ENCODE measurements at places on chromosomes 13 and 19.

GRCh38 chr13:58048670-58049069 lies 417.1 kb downstream of the PCDH17 start:
- H3K4me1 ChIP-seq: peaks cover 2% of the 10 kb centered on the region
- H3K36me3 ChIP-seq: 0 out of 2 replicates have a peak, but pooled peaks cover 7% of the 10 kb centered on the region
- H3K27me3 ChIP-seq: no peaks in the 10 kb centered on the region

GRCh38 chr19:49676136-49676783 lies 811 bp upstream of the PRMT1 start:
- peaks cover 30% of the 10 kb centered on the region for H3K36me3 ChIP-seq
- H3K27ac ChIP-seq: peak overlapping the region; percentile 85
- H3K4me3 ChIP-seq: peak overlapping the region; percentile 98
- H3K4me1 ChIP-seq: peaks cover 6% of the 10 kb centered on the region

- no peak for DNase-seq
- no peaks in the 10 kb centered on the region for H3K4me1 ChIP-seq
- peaks cover 54% of the 10 kb centered on the region for H3K36me3 ChIP-seq
- no peak overlapping the region for H3K4me3 ChIP-seq
- no peak overlapping the region for H3K27ac ChIP-seq
- no peaks in the 10 kb centered on the region for H3K27me3 ChIP-seq
These were observed 112.1 kb downstream of the B3GLCT start for GRCh38 chr13:31311921-31312320.

DNA sequence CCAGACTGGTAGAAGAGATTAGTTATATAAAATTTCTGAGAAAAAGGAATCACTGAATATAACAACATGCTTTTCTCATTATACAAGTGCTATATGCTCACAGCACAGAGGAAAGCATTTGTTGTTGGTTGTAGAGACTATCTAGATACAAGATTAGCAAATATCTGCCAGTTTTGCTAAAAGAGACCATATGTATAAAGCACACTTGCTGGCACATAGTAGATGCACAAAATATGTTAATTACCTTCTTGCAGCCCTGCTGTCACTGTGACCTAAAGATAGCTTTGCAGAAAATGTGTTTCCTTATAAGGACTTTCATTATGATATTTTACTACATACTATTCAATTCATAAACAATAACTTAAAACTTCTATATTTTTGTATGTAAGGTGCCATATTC lies 755.1 kb downstream of the PCDH9 start:
- no peaks in the 10 kb centered on the region for H3K27me3 ChIP-seq
- no peaks in the 10 kb centered on the region for H3K36me3 ChIP-seq
- no peak overlapping the region for H3K27ac ChIP-seq
- no peaks in the 10 kb centered on the region for H3K4me1 ChIP-seq

DNA sequence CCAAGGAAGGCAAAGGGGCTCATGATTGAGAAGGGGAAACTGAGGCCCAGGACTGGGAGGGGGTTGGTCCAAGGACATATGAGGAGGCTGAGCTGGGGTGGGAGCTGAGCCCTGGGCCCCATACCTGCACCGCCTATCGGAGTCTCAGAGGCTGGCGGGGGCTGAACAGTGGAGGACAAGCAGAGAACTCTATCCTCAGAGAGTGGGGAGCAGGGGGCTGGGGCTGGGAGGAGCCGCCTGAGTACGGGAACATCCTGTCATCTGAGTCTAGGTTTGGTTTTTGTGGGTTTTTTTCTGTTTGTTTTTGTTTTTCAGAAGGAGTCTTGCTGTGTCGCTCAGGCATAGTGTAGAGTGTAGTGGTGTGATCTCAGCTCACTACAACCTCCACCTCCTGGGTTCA lies 6.2 kb downstream of the ARRDC2 start:
- H3K36me3 ChIP-seq: peaks cover 14% of the 10 kb centered on the region
- no peaks in the 10 kb centered on the region for H3K4me1 ChIP-seq
- H3K4me3 ChIP-seq: no peak overlapping the region
- no peak overlapping the region for H3K27ac ChIP-seq

DNA sequence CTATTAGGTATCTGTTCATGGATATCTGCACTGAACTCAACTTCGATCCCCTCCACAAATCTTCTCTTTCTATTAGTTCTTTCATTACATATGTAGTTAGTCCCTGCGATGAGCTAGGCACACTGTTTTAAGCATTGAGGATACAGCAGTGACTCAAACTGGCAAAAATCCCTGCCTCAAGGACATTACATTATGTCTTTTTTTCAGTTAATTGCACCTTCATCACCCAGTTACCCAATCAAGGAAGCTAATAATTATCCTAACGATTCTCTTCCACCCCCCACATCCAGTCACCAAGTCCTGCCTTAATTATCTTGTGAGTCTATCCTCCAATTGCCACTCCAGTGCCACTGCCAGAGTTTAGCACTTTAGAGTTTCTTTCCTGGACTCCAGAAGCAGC lies 89.3 kb downstream of the C13orf42 start:
- no peaks in the 10 kb centered on the region for H3K4me1 ChIP-seq
- H3K27ac ChIP-seq: no peak overlapping the region
- no peaks in the 10 kb centered on the region for H3K36me3 ChIP-seq
- H3K27me3 ChIP-seq: no peaks in the 10 kb centered on the region

GRCh38 chr19:35780717-35781116 lies 5.4 kb downstream of the ARHGAP33 start:
- no peaks in the 10 kb centered on the region for H3K27me3 ChIP-seq
- no peak overlapping the region for H3K27ac ChIP-seq
- DNase-seq: no peak
- H3K4me1 ChIP-seq: peaks cover 5% of the 10 kb centered on the region
- no peaks in the 10 kb centered on the region for H3K36me3 ChIP-seq

DNA sequence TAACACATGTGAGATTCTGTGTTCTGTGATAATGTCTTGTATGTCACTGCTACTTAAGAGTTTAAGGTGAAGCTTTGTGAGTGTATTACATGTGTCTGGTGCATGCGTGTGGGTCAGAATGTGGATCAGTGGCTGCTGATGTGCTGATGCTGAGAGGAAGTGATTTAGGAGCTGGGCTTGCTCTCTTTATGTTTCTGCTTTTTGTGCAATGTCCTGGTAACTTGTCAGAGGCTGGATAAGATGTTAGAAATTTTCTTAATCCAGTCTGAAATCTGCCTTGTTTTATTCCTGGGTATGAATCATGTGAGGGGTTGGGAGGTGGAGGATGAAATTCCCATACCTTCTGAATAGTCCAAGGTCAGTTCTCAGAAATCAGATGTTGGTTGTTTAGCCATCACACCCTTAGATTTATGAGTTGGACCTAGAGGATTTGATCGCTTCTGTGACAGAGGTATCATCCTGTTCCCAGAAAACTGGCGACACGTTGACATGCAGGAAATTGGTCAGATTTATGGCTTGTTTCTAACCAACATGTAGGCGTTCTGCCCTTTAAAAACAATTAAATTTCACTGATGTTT lies 24.5 kb upstream of the CXCL17 start:
- DNase-seq: no peak
- H3K4me1 ChIP-seq: peaks cover 14% of the 10 kb centered on the region

- peaks cover 29% of the 10 kb centered on the region for H3K36me3 ChIP-seq
- no peaks in the 10 kb centered on the region for H3K4me1 ChIP-seq
- no peak for DNase-seq
- no peak within 1 kb of the TSS for H3K4me3 ChIP-seq
- H3K27ac ChIP-seq: no peak within 1 kb of the TSS
These were observed at the start of gene UPK1A for GRCh38 chr19:35666251-35666913. TSS of gene UPK1A (plus strand) at chr19:35666517. CDS start at chr19:35666813, 296 bp downstream.

DNA sequence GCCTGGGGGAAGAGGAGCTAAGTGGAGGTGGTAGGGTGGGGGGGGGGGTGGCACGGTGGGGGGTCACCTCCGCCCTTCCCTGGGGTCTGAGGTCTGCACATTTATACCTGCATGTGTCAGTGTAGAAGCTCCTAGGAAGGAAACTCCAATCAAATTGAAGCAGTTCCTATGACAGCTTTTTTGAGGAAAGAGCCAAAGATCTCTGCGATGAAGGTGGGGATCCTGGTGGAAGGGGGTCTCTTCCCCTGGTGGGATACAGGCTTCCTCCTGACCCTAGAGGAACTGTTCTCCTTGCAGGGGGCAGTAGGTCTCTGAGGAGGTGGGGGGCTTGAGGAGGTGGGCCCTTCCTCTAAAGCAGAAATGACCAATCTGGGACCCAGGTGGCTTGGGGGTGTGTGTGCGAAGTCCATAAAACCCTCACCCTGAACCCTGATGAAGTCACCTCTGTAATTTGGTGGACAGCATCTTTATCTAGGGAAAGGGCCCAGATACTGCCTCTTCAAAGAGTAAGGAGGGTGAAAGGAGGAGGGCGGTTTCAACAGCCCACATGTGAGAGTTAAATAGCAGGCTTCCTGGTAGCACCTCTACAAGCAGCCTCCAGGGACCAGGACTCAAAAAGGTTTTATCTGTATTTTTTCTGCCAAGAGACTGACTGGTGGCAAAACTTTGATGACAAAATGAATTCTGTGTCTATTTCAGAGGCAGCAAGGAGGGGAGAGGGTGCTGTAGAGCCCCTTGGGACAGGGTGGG lies 12.9 kb downstream of the RANBP3 start:
- DNase-seq: no peak
- H3K27ac ChIP-seq: no peak overlapping the region
- no peak overlapping the region for H3K4me3 ChIP-seq
- no peaks in the 10 kb centered on the region for H3K36me3 ChIP-seq

DNA sequence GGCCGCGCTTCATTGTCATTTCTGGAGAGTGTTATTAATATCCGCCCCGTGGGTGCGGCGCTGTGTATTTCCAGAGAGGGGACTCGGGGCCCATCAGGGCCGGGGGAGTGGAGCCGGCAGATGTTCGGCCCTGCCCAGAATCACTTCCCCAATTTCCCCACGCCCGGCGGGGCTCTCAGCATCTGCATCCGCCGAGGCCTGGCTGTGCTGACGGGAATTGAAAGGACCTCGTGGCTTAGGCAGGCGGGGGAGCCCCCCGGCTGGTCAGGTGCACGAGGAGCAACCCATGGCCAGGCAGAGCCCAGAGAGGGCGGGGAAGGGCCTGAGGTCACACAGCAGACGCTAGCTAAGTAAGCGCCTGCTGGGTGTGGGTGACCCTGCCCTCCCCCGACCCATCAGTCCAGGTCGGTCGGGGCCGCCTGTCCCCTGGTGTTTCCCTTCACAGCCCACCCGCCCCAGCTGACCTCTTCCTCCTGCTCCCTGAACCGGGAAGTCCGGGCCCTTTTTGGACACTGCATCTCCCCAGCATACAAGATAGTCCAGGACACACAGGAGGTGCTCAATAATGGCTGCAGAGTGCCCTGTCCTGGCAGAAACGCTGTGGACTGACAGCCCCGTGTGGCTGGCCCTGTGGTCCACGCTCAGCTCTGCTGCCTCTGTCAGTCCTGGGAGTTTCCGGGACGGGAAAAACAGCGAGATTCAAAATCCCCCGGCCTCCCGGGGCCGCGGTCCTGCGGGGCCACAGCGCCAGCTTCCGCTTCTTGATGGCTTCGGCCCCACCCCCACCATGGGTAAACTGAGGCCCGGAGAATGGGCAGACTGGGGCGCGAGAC lies 22.1 kb downstream of the ARID3A start:
- H3K4me3 ChIP-seq: no peak overlapping the region
- H3K27me3 ChIP-seq: no peaks in the 10 kb centered on the region
- H3K27ac ChIP-seq: no peak overlapping the region
- H3K36me3 ChIP-seq: peaks cover 16% of the 10 kb centered on the region
- no peak for DNase-seq

DNA sequence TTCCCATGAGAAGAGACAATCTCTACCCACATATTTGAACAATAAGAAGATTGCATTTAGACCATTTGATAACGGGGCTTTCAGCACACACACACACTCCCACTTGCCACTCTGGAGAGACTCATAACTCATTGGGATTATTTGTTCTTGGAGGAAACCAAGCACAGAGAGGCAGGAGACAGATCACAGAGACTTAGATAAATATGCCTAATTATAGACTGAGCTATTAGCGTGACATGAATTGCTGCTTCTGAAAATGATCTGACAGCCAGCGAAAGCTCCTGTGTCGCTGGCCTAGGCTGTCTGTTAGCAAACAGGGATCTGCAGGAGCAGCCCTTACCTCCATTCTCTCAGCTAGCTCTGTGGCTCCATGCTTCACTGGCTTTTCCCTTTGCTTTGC lies 111.4 kb downstream of the CCNA1 start:
- H3K4me1 ChIP-seq: no peaks in the 10 kb centered on the region
- no peak for DNase-seq
- peaks cover 2% of the 10 kb centered on the region for H3K36me3 ChIP-seq
- H3K27ac ChIP-seq: no peak overlapping the region
- H3K4me3 ChIP-seq: no peak overlapping the region

GRCh38 chr13:46553521-46553885 lies 533 bp downstream of the LRCH1 start:
- no peak for DNase-seq
- H3K27ac ChIP-seq: no peak overlapping the region

DNA sequence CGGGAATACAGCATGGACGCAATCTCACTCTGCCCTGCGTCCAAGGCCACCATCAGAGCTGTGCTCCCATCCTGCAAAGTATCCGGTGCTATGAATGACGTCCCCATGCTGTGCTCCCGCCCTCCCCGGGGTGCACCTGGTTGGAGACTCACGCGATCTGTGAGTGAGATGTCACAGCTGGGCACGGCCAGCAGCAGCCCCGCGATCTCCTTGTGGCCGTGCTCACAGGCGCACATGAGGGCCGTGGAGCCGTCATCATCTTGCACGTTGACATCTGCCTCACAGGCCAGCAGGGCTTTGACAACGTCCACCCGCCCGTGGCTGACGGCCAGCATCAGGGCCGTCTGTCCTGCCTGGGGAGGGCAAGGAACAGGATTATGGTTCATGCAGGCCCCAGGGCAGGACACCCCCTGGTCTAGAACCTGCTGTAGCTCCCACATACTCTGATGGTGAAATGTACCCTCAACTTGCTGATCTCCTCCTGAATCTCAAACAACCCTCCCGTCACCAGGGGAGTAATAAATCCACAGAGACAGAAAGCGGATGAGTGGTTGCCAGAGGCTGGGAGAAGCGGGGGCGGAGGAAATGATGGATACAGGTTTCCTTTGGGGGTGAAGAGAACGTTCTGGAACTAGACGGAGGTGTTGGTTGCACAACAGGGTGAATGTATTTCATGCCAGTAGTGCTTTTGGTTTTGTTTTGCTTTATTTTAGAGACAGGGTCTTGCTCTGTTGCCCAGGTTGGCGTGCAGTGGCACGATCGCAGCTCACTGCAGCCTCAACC lies 14.5 kb upstream of the SPC24 start:
- no peaks in the 10 kb centered on the region for H3K27me3 ChIP-seq
- DNase-seq: no peak
- H3K36me3 ChIP-seq: peaks cover 58% of the 10 kb centered on the region
- H3K4me1 ChIP-seq: no peaks in the 10 kb centered on the region
- H3K27ac ChIP-seq: no peak overlapping the region
- H3K4me3 ChIP-seq: no peak overlapping the region

GRCh38 chr13:42788601-42789000 lies 7.2 kb downstream of the FAM216B start:
- no peaks in the 10 kb centered on the region for H3K27me3 ChIP-seq
- no peak overlapping the region for H3K27ac ChIP-seq
- no peaks in the 10 kb centered on the region for H3K36me3 ChIP-seq
- no peak overlapping the region for H3K4me3 ChIP-seq

- no peaks in the 10 kb centered on the region for H3K27me3 ChIP-seq
- H3K36me3 ChIP-seq: peaks cover 4% of the 10 kb centered on the region
- H3K27ac ChIP-seq: no peak overlapping the region
- no peak for DNase-seq
- no peaks in the 10 kb centered on the region for H3K4me1 ChIP-seq
These were observed 75.9 kb upstream of the RNF113B start for GRCh38 chr13:98252931-98253470.

- no peak overlapping the region for H3K27ac ChIP-seq
- H3K4me3 ChIP-seq: no peak overlapping the region
- no peaks in the 10 kb centered on the region for H3K27me3 ChIP-seq
- DNase-seq: no peak
These were observed 505.6 kb downstream of the GPC6 start for GRCh38 chr13:93732186-93732585.

Data from H9 (cell line).